T-helper 2 cell (primary cell): ENCODE measurements at places on chromosomes 16 and 17.

GRCh38 chr16:12313902-12314621, 337.5 kb downstream of the SNX29 start:
- no peak for DNase-seq

DNA sequence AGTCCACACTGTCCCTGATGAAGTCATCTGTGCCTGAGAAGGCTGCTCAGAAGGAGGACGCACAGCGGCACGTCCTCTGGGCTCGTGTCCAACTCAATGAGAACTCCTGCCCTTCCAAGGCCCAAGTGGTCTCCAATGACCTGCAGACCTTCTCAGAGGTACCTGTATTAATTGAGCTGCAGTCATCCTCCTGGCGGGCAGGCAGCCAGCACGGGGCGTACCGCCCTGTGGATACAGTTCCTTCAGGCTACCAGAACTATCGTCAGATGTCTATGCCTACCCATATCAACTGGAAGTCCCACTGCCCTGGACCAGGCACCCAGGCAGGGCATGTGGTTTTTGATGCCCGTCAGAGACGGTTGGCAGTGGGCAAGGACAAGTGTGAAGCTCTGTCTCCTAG, 2.9 kb upstream of the TMEM102 start:
- no peak for DNase-seq

- DNase-seq: no peak
These were observed 92.5 kb downstream of the SSH2 start for GRCh38 chr17:29837531-29837930.

DNA sequence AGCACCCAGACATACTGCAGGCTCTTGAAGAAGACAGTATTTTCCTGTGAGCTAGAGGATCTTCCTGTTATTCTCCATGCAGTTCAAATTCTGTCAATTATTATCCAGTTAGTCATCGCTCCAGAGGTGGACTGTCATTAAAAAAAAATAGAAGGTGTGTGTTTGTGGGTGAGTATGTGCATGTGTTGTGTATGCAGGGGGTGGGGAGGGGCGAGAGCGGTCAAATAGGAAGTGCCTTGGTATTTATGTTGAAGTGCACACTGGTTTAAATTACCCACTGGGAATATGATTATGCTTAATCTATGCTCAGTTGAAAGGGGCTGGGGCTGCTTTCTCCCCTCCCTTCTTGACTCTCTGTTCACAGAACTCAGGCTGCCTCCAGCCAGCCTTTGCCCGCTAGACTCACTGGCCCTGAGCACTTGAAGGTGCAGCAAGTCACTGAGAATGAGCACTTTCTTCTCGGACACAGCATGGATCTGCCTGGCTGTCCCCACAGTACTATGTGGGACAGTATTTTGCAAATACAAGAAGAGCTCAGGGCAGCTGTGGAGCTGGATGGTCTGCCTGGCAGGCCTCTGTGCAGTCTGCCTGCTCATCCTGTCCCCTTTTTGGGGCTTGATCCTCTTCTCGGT, at the start of gene HSD17B2:
Gene HSD17B2, plus strand, starts transcription at position 273 of the 632 bp plus-strand sequence. Its CDS starts 172 bp downstream, at position 445.
- no peak for DNase-seq

DNA sequence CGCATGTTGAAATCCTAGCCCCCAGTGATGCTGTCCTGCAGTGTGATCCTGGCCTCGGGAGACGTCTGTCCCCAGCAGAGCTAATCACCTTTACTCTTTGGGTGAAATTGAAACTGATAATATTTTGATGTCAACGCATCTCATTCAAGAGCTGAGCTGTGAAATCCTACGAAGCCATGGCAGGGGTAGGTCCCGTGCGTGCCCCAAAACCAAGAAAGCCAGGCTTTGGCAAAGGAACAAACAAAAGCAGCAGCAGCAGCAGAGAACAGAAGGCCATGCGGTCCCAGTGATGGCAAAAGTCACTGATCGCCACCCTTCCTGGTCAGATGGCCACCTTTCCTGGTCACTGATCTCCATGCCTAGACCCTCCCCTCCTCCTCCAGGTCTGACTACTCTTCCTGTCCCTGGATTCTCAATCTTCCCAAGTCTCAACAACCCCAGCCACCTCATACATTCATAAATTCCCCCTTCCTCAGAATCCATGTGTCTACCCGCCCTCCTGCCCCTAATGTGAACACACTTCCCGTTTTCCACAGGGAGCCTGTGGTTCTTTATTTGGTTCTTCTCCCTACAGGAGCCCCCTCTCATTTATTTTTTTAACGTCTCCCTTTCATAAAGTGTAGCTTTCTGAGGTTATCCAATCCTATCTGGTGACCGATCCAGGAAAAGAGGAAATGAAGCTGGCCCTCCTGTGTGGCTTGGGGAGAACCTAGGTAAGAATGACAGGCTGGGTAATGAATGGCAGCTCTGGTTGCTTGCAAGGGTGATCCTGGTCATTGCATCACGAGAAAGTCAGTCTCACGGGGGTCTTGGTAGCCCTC, 50.3 kb downstream of the CPPED1 start:
- DNase-seq: no peak

DNA sequence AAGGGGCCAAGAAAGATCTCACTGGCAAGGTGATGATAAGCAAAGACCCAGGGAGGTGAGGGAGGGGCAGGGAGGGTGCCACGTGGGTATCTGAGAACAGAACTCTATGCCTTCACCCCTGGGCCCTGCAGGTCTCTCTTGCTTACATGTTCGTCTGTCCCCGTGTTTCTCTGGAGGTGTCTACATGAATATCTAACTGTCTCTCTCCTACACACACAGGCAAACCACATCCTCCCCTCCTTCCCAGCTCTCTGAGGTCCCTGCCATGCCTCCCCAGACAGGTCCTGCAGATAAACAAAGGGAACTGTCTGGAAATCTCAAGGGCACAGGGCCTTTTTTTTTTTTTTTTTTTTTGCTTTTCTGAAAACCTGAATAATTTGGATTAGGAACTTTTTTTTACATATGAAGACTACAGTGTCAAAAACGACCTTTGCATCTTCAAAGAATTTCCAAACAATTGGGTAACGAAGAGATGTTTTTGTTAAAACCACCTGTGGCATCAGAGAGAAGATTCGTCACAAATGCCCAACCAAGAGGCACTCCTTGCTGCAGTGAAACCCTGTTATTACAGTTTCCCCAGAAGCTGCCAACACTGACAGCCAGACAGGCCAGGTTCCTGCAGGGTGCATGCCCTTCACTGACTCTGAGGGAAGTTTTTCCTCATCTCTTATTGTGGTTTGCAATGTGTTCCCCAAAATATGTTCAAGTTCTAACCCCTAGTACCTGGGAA, 17.8 kb downstream of the PLLP start:
- peak; percentile 23 for DNase-seq

DNA sequence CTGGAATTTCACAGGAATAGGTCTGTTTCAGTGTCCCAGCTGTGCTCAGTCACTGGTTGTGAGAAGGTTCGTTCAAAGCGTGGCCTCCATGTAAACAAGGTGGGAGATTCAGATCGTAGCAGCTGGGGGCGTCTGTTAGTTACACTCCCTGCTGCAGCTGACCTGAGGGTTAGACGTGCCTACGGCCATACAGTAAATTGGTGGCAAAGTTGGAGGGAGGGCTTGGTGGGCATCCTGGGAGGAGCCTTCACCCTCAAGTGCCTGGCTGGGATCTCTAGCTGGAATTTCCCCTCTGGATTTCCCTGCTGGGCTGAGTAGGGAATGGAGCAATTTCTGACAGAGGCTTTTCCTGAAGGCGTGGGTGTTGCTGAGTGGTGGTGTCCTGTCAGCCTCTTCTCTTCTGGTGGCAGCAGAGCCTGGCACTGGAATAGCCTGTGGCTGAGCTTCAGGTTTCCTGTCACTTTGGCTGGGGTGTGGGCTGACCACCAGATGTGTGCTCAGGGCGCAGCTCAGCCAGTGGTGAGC, 6.4 kb downstream of the FCSK start:
- no peak for DNase-seq

DNA sequence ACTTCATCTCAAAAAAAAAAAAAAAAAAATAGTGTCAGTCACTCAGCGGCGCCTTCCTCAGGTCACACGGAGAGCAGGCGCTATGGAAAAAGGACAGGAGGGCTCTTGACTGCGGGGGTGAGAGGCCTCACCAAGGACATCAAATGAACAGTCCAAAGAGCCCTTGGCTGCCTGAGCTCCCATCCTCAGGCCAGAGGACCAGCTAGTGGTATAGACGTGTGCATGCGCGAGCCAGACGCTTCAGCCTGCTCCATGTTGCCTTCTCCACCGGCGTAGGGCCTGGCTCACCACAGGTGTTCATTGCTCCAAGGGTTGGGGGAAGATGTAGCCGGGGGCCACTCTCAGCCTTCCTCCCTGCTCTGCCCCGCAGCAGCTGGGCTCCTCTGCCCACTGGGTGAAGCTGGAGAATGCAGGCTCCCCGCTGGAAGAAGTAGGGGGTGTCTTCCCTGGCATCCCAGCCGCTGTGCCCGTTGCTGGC, 65.8 kb upstream of the PLCG2 start:
- DNase-seq: no peak

GRCh38 chr16:24771132-24771778, 41.8 kb downstream of the TNRC6A start:
- DNase-seq: no peak

- DNase-seq: no peak
These were observed at the start of gene ASGR2 for GRCh38 chr17:7114241-7114874. TSS of gene ASGR2 (minus strand) at chr17:7114822. CDS start at chr17:7114240, 582 bp downstream.

- DNase-seq: no peak
These were observed 36.6 kb downstream of the RBFOX1 start for GRCh38 chr16:7369204-7369603.

- peak; percentile 37 for DNase-seq
These were observed 197.7 kb upstream of the CIBAR2 start for GRCh38 chr16:85309656-85310587.

- no peak for DNase-seq
These were observed 428 bp upstream of the TNFRSF13B start for GRCh38 chr17:16972346-16972745.

DNA sequence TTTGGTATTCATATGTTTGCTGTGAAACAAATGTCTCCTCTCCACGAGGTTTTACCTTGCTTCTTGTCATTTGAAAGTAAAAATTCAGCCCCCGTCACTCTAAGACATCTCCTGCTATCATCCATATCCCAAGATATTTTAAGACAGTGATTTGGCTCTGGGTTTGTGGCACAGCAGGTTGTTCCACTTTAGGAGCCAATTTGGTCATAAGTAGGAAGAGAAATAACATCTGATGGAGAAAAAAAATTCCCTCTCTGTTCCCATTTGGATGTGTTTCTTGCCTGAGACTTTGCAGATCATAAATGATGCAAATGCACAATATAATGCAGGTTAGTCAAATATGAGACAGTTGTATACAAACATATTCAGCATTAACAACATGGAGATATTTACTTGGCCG, 309.5 kb downstream of the CDH8 start:
- DNase-seq: no peak

- DNase-seq: no peak
These were observed 26.0 kb upstream of the HNF1B start for GRCh38 chr17:37770631-37771518.

DNA sequence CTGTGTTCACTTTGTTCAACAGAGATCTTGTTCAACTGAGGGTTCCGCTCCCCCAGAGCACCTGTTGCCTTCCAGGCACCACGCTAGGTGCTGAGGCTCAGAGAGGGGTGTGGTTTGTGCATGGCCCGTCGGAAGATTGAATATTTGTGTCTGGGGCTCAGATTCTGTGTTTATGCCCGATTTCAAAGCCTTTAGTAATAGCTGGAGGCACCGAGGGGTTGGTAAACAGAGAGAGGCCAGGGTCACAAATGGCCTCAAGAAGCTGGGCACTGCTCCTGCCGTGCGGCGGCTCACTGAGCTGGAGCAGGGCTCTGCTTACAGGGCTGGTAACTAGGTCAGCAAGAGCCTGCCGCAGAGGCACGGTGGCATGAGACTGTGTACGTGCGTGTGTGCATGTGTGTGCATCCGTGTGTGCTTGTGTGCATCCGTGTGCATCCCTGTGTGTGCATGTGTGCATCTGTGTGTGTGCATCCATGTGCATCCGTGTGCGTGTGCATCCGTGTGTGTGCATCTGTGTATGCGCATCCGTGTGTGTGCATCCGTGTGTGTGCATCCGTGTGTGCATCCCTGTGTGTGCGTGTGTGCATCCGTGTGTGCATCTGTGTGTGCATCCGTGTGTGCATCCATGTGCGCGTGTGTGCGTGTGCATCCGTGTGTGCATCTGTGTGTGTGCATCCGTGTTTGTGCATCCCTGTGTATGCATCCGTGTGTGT, 5.4 kb downstream of the ITGAE start:
- DNase-seq: no peak

- DNase-seq: no peak
These were observed 198.5 kb downstream of the CYLD start for GRCh38 chr16:50940275-50940854.

DNA sequence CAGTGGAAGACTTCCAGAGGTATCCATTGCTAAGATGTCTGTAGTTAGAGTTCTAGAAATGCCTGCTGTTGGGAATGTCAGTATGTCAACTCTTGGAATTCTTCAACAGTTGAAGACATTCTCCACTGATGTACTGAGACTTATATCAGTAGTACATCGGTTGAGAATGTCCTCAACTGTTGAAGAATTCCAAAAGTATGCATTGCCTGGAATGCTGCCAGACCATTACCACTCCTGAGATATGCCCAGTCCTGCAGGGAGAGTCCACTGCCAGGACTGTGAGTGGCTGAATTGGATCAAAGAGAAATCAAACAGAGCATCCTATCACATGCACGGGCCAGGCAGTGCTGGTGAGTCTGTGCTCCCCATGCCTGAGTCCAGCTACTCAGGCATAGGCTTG, 42.0 kb downstream of the IL21R start:
- no peak for DNase-seq

- no peak for DNase-seq
These were observed 25.0 kb downstream of the SCPEP1 start for GRCh38 chr17:57002904-57003303.

- DNase-seq: no peak
These were observed 43.5 kb downstream of the PLXDC1 start for GRCh38 chr17:39107973-39108372.

GRCh38 chr17:7296189-7296861, 1.9 kb upstream of the YBX2 start:
- peak; percentile 52 for DNase-seq

- no peak for DNase-seq
These were observed 81.5 kb downstream of the GAS7 start for GRCh38 chr17:10116753-10117420.

GRCh38 chr17:34673516-34673915, 94.1 kb downstream of the TMEM132E start:
- no peak for DNase-seq

GRCh38 chr17:31294820-31295488, 2.1 kb downstream of the OMG start:
- no peak for DNase-seq

GRCh38 chr17:8695916-8696415, 48.7 kb downstream of the CCDC42 start:
- DNase-seq: no peak
